Activated T-cell treated with anti-CD3 and anti-CD28 coated beads for 24 hours (primary cell): ENCODE measurements at places on chromosomes 3 and 15.

DNA sequence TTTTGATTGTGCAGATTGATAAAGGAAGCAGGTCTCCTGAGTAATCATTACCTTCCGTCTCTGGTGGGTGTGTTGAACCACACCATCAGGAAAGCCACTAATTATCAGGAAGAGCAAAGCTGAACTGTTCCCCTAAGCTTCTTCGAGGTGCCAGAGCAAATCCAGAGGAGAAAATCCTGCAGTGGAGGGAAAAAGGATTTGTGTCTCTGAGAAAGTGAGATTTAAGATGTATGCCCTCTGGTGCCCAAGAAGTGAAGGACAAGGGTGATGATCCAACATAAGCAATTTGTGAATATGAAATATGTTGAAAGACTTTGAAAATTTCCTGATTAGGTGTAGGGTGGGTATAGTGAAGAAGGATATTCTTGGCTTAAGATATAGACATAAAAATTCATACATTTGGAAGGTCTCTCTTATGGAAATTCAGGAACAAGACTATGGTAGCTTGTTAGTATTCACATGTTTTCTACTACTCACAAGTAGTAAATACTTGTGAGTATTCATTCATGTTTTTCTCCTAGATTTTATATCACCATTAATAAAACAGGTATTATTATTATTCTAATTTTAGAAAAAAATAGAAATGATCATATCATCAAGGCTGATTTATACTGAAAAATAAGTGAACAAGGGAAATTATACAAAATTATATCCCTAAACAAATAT is 34.8 kb downstream of the COMMD2 start:
- DNase-seq = no peak

DNA sequence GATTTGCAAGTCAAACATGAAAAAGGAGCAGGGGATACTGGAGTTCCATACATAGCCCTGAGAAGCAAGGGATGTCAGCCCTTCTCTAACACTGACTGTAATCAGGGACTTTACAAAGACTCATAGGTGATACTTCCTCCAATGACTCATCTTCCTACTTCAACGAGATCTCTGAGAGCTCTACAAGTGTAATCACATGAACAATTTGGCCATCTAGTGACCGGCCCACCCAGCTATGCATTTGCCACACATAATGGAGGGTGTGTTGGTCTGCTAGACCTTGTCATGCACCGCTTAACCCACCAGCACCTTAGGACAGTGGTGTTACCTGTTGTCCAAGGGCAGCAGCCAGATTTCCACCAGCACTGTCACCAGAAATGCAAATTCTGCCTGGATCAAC is 75.3 kb downstream of the NCEH1 start:
- DNase-seq = no peak

- no peak for DNase-seq
These were observed 1.8 kb downstream of the CADPS start for GRCh38 chr3:62873451-62873760.

GRCh38 chr3:38457111-38458003 is 3.7 kb downstream of the ACVR2B start:
- DNase-seq = no peak

GRCh38 chr3:195540027-195540426 is 3.1 kb downstream of the PPP1R2 start:
- DNase-seq = no peak

GRCh38 chr15:49187549-49188245 is 17.6 kb downstream of the GALK2 start:
- DNase-seq = no peak

- DNase-seq = no peak
These were observed 506 bp downstream of the RAD51 start for GRCh38 chr15:40695469-40695890.

DNA sequence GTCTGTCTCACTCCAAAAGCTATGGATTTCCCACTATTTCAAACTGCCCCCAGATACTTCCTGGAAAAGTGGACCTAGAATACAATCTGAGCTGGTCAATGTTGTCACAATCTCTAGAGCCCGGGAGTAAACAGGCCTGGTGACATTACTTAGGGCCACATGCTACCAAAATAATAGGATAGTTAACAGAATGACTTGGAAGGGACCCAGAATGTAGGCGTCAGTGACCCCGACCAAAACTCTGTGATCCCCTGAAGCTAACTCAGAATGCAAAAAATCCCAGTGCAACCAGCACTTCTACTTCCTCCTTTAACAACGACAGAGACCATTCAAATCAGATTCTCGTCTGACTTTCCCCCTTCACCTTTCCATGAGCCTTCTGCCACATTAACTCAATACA is 51.5 kb upstream of the CDV3 start:
- no peak for DNase-seq

- no peak for DNase-seq
These were observed 2.2 kb downstream of the SATB1 start for GRCh38 chr3:18422972-18423371.
